Activated T-cell treated with anti-CD3 and anti-CD28 coated beads, Interleukin-2, amount 50 U/mL, for 24 hours (primary cell): ENCODE measurements at places on chromosomes 1 and 21.

DNA sequence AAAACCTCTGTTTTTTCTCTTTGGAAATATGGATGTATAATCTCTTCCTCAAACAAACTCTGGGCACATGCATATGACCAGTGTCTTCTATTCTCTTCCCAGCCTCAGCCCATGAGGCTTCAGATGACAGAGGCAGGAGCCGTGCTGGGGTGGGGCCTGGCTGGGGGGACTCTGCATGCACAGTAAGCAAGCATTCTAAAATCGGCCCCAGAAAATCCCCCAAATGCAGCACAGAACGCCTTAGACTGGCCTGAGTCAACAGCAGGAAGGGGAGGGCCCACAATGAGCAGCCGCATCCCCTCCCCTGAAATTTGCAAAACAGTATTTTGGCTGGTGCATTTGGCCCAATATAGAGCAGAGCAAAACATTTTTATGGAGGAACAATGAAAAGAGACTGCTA, 47.8 kb downstream of the ITPKB start:
- H3K27ac ChIP-seq = peak overlapping the region; percentile 97
- peaks cover 72% of the 10 kb centered on the region for H3K36me3 ChIP-seq
- H3K4me1 ChIP-seq = peaks cover 96% of the 10 kb centered on the region
- DNase-seq = no peak
- no peaks in the 10 kb centered on the region for H3K27me3 ChIP-seq
- H3K4me3 ChIP-seq = peak overlapping the region; percentile 62

- H3K4me3 ChIP-seq = no peak overlapping the region
- DNase-seq = no peak
- H3K27ac ChIP-seq = no peak overlapping the region
- no peaks in the 10 kb centered on the region for H3K36me3 ChIP-seq
- H3K27me3 ChIP-seq = peaks cover 10% of the 10 kb centered on the region
- no peaks in the 10 kb centered on the region for H3K4me1 ChIP-seq
Measured at GRCh38 chr21:43318841-43319781, 107.8 kb downstream of the SIK1 start.

- H3K27ac ChIP-seq = no peak overlapping the region
- H3K36me3 ChIP-seq = no peaks in the 10 kb centered on the region
- H3K27me3 ChIP-seq = no peaks in the 10 kb centered on the region
- DNase-seq = no peak
- no peaks in the 10 kb centered on the region for H3K4me1 ChIP-seq
- H3K4me3 ChIP-seq = no peak overlapping the region
Measured at GRCh38 chr21:30620080-30620479, 347 bp upstream of the KRTAP20-4 start.

- DNase-seq = no peak
- peak overlapping the region; percentile 72 for H3K27ac ChIP-seq
- H3K36me3 ChIP-seq = no peaks in the 10 kb centered on the region
- peaks cover 21% of the 10 kb centered on the region for H3K4me1 ChIP-seq
Measured at GRCh38 chr1:168386492-168386891, 105.8 kb downstream of the TBX19 start.

DNA sequence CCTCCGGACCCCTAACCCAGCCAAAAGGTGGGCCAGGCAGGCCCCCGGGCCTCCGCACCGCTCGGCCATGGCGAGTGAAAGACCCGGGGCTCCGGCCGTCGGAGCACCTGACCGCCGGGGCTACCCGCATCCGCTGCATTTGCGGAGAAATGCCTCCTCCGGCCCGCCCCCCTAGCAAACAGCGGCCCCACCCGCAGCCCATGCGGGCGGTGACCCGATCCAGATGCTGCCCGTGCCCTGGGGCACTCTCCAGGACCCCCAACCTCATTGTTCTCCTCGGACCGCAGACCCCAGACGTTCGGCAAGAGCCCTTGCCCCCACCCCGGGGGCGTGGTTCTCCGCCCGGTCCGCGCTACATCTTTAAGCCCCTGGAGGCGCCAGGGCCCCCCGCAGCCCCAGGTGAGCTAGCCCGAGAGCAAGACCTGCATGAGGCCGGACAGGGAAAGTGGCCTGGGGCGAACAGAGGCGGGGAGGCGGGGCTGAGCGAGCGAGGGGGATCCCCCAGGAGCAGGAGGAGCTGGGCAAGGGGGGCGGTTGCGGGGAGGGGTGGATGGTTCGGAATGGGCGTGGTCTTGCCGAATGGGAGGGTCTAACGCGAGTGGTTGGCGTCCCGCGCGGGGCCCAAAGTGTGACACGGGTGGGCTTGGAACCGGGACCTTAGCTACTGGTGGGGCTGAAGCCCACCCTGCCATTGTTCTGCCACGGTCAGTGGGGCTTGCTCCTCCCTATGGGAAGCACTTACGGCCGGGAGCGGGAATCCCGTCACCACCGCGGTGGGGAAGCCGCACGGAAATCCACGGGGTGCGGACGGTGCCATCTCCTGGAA, 6.3 kb upstream of the CRYBG2 start:
- peaks cover 20% of the 10 kb centered on the region for H3K27me3 ChIP-seq
- H3K27ac ChIP-seq = no peak overlapping the region
- H3K36me3 ChIP-seq = no peaks in the 10 kb centered on the region
- peak overlapping the region; percentile 68 for H3K4me3 ChIP-seq
- peak; percentile 62 for DNase-seq

GRCh38 chr1:155652951-155653350, 35.6 kb downstream of the YY1AP1 start:
- no peak for DNase-seq
- H3K4me1 ChIP-seq = peaks cover 1% of the 10 kb centered on the region
- peaks cover 3% of the 10 kb centered on the region for H3K27me3 ChIP-seq
- peaks cover 7% of the 10 kb centered on the region for H3K36me3 ChIP-seq

- no peak for DNase-seq
- no peak overlapping the region for H3K4me3 ChIP-seq
- H3K27me3 ChIP-seq = no peaks in the 10 kb centered on the region
- H3K27ac ChIP-seq = no peak overlapping the region
Measured at GRCh38 chr1:27161594-27161993, 6.7 kb upstream of the SLC9A1 start.

DNA sequence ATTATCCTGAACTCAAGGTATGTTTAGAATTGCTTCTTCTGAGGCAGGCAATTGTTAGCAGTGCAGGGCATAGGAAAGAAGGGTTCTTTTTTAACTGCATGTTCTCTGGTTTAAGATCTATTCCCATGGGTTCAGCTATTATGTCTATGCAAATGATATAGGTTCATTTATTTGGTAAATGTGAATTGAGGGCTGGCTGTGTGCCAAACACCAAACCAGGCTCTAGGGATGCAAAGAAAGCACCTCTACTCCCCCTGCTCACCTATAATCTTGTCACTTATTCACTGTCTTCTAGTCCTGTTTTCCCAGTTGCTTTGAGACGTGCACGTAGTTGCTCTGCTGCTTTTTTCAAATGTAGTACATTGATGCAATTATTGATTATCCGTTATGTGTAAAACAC, 691 bp upstream of the KIFAP3 start:
- H3K27me3 ChIP-seq = no peaks in the 10 kb centered on the region
- H3K27ac ChIP-seq = peak overlapping the region; percentile 95
- H3K36me3 ChIP-seq = peaks cover 4% of the 10 kb centered on the region
- no peak for DNase-seq

GRCh38 chr1:53573931-53574330, 114.7 kb downstream of the DMRTB1 start:
- no peak overlapping the region for H3K27ac ChIP-seq
- no peak overlapping the region for H3K4me3 ChIP-seq
- H3K4me1 ChIP-seq = peaks cover 2% of the 10 kb centered on the region
- peaks cover 2% of the 10 kb centered on the region for H3K27me3 ChIP-seq
